ENCODE measurements at places on chromosomes 16 and 17.

- no peak for DNase-seq
Observed at GRCh38 chr17:2815781-2816185, 19.5 kb downstream of the RAP1GAP2 start.

DNA sequence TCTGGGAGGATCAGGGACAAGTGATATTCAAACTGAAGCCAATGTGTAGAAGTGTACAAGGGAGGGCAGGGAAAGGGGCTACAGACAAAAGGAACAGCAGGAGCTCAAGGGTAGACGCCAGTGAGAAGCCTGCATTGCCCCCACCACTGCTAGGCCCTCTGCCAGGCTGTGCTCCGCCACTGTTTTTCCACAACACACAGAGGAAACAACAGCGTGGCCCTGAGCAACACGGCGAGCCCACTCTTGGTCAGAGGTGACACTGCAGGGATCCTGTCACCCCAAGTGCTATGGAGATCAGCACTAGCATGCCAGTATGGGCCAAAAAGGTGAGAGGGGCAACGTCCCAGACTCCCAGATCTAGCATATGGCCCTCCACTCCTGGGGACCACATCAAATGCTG is 23.4 kb downstream of the MYO18A start:
- DNase-seq, result no peak

DNA sequence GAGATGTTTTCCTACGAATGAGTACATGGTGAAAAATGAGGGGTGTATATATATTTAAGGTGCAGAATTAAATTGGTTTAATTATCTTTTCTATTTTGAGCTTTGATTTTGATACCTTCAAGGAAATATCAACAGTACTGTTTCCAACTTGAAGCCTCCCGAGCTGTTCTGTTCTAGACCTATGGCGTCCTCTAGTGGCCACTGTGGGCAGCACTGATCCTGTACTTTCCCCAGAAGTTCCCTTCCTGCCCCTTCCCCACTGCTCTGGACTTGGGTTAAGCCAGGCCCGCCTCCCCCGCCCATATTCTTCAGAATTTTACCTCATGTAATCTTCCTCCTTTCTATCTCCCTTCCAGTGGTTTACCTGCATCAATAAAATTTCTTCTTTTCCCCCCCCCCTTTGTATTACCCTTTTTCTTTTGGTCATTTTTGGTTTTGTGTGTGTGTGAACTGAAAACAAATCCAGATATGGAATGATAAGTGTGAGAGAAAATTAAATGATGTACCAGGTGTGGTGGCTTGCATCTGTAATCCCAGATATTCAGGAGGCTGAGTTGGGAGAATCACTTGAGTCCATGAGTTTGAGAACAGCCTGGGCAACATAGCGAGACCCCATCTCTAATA is 1643.5 kb downstream of the TP53TG3F start:
- no peak for DNase-seq

- DNase-seq, result no peak
Observed at GRCh38 chr16:82793528-82794245, 166.9 kb downstream of the CDH13 start.

- no peak for DNase-seq
Observed at GRCh38 chr16:17348042-17348783, 122.5 kb downstream of the XYLT1 start.

DNA sequence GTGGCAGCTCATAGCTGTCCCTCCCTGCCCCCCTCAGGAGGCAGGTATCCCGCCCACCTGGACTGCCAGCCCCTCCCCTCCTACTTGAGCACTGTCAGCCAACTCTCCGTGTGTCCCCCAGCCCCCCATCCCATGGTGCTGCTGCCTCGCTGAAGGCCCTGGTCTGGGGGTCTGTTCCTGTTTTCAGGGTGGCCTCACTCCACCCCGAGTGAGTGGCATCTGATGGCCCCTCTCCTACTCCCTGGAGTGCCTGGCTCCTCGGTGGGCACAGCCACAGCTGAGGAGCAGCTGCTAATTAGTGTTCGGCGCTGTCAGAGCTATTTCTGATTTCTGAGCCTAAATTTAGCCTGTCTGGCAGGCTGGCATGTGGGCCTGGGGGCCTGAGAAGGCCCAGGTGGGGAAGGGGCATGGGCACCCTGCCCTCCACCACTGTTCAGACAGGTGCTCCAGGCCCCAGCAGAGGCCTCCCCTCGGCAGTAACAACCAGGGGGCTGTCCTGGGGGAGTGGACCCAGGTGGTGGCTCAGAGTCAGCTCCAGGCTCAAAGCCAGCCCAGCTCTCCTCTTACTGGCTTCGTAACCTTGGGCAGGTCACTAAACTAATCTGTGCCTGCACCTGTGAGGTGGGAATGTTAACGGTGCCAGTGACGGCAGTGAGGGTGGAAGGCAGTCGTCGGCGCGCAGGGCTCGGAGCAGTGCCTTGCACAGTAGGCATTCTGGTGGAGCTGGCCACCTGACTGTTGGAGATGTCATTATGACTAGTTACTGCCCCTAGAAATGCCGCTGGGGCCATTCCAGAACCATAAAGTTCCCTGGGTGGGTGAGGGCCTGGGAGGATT is 6.5 kb downstream of the FMNL1 start:
- DNase-seq, result no peak

DNA sequence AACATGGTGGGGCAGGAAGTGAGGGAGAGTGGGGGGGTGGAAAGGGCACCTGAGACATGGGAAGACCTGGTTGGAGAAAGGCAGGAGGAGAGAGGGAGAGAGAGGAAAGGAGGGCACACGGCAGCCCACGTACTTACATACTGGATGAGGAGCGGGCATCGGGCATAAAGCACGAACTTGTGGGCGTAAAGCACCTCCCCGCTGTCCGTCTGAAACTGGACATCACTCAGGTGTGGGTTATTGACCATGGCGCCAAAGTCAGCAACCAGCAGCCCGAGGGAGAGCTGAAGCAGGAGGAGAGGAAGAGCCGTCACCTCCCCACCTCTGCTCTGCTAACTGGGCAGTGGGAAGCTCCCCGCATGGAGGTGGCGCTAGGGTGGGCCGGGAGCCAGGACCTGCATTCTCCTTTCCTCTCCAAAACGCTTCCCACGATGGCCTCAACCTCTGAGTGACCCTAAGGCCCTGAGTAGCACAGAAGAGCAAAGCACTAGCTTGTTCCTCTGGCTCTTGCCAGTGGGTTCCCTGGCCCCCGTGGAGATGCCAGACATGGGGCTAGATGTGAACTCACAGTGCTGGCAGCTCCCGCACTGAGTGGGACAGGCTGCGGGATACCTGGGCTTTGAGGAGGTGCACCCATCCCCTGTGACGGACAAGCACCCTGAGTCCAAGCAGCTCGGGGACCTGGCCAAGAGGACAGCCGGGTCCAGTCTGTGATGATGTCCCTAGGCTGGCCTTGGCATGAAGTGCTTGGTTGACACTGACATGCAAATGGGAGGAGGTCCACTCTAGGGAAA is 16.9 kb downstream of the SLX4 start:
- DNase-seq, result no peak

DNA sequence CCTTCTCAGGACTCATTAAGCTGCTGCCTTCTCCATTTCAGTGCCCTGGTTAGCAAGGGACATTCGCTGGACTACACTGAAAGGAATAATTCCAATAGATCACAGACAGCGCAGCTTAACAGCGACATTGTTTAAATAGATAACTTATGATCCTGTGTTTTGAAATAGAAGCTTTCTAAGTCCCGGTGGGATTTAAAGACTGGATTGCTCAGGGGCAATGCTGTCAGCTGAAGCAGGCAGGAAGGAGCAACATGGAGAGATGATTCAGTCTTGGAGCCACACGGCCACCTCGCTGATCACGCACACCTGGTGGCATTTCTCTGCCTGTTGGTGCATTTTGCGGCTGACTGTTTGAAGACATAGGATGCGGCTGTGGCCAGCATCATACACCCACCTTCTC is 292.0 kb downstream of the FOXL1 start:
- DNase-seq, result no peak

DNA sequence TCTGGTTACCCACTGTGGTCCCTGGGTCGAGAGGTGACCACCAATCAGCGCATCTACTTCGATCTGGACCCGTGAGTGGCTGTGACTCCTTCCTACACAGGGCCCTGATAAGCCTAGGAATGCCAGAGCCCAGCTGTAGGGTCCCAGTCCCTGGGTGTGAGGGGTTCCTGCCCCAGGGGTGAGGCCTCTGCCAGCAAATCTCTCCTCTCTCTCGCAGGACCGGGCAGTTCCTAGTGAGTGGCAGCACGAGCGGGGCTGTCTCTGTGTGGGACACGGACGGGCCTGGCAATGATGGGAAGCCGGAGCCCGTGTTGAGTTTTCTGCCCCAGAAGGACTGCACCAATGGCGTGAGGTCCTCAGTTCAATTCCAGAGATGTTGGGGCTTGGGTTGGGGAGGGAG is 2.2 kb upstream of the EFNB3 start:
- DNase-seq, result no peak

- DNase-seq, result no peak
Observed at GRCh38 chr16:49625311-49626065, 230.4 kb downstream of the ZNF423 start.

All from activated B cell treated with CpG ODN at 0.5 μM for 24 hours (primary cell).